Cerebellar nuclear complex (tissue), 1 donor: ENCODE measurements at places on chromosomes 16 and 17.

DNA sequence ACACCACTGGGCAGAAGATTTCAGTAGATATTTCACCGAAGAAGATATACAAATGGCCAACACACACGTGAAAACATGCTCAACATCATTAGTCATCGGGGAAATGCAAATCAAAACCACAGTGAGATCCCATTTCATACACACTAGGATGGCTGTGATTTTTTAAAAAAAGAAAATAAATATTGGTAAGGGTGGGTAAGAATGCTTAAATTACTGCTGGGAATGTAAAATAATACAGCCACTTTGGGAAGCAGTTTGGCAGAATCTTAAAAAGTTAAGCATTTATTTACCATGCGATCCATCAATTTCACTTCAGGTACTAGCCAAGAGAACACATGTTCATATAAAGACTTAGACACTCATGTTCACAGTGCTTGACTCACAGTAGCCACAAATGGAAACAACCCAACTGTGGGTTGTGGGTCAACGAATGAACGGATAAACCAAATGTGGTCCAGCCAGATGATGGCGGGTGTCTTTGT, 6.5 kb upstream of the C16orf74 start:
- DNase-seq, result no peak

- no peak for DNase-seq
Measured at GRCh38 chr16:89337965-89338364, 120.5 kb downstream of the ZNF778 start.

DNA sequence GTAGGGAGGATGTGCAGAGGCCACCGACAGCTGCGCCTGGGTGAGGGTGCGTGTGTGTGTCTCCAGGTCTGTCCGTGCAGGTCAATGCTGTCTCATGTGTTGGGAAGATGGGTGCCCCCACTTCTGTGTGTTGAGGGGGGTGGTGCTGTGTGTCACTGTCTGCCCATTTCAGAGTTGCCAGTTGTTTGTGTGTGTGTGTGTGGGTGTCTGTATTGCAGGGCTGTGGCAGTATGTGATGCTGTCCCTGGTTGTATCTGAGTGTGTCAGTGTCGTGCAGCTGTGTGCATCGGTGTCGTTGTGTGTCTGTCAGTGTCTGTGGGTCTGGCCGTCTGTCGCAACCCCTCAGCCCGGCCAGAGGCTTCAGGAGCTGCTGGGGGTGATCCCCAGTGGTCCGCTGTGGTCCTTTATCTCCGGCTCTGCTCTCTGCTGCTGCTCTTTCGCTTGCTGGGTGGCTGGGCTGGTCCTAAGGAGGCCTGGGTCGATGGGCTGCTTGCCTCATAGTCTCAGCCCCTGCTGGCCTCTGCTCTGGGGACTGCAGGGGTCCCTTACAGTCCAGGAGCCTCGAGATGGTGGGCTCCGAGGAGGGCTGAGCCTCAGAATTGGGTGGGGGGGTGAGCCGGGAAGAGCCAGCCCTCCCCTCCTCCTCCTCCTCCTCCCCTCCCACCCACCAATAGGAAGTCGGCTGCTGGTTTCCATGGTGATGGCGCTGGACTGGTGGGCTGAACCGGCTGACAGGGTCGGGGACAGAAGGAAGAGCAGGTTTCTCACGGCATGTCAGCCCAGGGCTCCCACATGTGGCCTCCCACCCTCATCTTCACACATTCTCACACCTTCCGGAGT, at the start of gene TSPOAP1:
TSS of gene TSPOAP1 (minus strand) at position 601 of the 840 bp plus-strand sequence. CDS start 875 bp downstream, outside the sequence.
- DNase-seq, result no peak

GRCh38 chr17:66691644-66692420, 143.1 kb upstream of the CACNG5 start:
- DNase-seq, result no peak

DNA sequence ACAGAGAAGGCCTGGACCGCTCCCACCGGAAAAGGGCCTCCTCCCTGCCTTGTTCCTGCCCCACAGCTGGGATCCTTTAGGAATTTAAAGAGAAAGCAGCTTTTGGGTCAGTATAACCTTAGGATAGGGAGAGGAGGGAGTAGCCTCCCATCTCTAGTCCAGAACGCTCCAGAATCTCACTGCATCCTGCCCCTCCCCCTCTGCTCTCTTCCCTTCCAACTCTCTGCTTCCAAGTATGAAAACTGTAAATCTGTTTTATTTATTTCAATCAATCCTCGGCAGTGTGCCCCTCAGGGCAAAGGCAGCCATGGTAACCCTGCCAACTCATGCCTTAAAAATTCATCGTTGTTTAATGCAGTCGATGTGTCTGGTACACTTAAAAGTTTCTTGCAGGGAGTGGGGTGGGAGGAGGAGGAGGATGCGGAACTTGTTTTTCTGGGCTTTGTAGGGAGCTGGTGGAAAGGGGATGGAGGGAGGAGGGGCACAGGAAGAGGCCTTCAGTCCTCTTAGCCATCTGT, 21.2 kb upstream of the MTSS2 start:
- DNase-seq, result no peak

DNA sequence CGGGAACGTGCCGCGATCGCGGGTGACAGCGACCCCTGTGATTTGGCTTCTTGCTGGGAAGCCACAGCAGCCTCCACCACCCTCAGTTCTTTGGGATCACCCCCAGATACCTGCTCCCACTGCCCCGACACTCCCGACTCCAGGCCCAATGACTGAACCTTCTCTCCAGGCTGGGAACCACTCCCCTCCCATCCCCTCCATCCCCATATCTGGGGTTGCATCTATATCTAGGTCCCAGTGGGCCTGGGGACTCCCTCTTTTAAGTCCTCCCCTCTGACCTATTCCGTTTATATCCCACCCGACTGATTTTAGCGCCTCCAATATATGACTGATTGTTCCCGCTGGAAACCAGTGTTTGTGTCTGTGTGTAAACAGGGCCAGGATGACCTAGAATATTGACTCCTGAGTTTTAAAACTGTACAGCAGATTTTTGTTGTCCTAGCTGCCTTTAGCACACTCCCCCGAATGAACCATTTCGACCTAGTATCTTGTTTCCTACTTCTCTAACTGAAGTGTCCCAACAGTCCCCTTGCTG, 667 bp downstream of the PSMD3 start:
- DNase-seq, result no peak

DNA sequence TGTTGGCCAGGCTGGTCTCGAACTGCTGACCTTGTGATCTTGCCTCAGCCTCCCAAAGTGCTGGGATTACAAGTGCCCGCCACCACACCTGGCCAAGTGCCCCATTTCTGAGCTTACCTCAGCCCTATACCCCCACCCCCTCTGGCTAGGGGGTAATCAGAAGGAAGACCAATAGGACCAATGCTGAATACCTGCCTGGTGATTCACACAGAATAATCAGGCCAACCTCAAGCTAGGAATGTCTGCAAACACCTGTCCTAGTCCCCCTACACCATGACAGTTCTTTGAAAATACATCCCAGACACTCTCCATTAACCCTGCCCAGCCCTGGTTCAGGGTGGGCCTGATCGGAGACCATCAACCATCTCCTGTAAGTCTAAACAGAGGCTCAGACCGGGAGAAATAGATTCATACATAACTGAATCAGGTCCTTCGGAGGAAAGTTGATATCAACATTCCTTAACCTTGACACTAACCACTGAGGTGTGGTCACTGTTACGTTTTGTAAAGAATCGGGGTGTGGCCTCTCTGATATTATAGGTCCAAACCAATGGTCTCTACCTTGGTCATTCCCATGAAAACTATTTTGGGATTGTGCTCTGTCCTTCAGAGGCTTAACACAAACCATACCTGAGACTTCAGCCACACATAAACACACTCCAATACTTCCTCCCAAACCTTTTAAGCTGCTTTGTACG, 130.8 kb downstream of the GAS7 start:
- DNase-seq, result no peak

DNA sequence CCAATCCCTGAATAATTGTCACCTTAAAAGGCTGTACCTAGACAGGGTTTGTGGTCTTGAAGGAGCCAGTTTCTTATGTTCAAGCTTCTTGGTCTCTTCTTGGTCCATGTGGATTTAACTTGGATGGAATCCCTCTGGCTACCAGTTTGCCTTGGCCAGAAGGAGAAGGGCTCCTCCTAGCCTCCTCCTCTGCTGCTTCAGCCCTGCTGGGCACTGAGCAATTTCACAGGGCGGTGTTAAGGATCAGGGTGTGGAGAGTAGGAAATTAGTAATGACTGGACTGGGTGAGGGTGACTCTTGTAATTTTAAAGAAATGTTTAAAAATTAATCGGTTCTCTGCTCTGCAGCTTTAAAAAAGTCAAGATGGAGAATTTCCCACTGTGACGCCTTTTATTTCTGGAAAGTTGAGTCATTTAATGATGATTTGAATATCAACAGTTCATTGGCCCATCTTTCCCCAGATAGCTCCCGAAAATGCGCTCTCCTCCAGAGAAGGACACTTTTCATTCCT, 96.4 kb downstream of the MSI2 start:
- DNase-seq, result no peak

- peak; percentile 53 for DNase-seq
Measured at GRCh38 chr16:48244080-48244862, at the start of gene LONP2. LONP2 (plus strand) TSS chr16:48244300; CDS start chr16:48244389, 89 bp downstream.

DNA sequence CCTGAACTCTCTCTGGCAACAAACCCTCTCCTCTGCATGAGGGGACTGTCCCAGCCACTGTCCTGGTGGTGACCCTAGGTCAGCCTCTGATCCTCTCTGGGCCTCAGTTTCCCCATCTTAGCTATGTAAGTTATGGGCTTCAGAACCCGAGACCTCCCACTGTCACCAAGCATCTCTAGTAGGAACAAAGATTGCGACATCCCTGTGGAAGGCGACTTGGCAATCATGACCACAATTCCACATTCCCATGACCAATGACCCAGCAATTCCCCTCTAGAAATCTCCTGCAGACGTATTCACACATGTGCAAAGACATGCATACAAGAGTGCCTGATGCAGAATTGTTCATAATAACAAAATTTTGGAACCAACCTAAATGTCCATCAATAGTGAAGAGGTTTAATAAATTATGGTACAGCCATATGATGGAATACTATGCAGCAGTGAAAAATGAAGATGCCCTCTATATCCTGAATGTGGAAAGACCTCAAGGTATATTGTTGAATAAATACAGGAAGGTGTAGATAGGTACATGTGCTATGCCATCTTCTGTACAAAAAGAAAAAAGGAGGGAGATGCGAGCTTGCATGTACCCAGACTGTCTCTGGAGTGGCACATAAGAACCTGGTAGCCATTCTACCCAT, 21.2 kb downstream of the CNGB1 start:
- DNase-seq, result no peak

DNA sequence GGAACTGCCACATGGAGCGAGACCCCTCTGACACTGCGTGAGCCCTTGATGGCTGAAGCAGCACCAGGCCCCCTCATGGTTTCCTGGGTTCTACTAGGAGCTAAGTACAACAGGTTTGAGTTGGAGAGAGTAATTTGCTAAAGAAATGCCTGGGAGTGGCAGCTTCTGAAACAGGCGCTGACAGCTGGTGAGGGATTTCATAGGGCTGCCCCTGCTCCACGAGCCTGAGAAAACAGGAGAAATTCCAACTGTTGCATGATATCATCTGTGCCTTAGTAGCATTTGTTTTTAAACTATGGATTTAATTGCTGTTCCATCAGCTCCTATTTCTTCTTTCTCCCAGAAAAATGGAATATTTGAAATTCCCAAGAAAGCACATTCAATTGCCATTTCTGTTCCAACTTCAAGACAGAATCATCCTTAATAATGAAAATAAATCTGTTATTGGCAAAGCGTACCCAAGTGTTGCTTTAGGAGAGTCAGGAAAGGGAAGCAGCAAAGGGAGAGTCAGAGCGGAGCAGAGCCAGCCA, 78.8 kb upstream of the ANKFN1 start:
- DNase-seq, result no peak

DNA sequence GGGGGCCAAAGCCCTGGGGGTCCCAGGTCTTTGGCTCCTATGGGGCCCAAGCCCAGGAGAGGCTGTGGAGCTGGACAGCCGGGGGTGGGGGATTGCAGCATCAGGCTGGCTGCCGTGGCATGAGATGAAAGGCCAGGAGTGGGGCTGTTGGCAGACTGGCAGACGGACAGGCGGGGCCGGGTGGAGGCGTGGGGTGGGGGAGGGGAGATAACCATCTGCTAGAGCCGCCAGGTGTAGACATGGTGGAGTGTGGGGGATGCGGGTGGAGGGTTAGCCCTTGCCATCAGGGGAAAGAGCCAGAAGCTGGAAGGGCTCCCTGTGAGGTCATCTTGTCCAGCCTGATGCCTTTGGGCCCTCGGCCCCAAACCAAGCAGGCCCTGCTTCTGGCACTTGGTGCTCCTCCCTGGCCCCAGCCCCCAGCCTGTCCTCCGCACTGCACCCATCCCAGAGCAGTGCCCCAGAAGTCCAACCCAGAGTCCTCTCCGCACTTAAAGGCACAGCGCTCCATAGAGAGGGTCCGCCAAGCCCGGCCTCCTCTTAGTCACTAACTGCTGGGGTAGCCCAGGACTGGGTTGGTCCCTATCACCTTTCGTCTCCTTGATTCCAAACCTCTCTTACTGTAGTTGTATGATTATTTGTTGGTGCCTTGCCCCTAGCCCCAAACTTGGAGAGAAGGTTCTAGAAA, 33.3 kb upstream of the DLX4 start:
- no peak for DNase-seq

DNA sequence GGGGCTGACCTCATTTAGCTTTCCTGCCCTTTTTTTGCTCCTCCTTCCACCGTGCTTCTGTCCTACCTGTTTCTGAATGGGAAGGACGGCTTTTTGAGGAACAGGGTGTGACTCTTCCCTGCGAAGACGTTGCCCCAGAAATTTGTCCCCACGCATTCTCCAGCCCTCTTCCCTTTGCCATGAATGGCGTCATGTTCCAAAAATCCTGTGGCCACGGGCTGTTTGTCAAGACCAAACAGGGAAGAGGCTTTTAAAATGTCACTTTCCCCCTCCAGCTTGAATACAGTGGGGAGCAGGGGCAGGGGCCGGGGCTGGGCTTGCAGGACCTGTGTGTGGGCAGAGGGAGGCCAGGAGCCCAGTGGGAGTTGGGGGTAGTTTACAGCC, 13.9 kb downstream of the MPRIP start:
- no peak for DNase-seq

GRCh38 chr17:7740481-7741001, 23.0 kb downstream of the DNAH2 start:
- DNase-seq, result no peak

DNA sequence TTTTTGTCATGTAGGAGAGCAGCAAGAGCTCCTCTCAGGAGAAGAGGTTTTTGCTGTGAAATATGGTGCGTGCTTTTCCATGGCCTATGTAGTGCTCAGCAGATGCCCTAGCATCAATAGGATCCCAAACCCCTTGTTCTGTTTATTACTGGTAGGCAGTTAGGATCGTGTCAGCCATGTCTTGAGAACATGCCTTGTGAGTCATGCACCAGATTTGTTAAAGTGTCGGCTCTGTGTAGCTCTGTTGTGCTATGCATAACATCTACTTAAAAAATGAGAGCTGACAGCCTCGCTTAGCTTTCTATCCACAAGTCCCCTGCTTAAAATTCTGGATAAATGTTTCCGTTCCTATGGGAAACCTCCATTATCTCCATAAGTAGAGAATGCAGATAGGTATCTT, 4.4 kb upstream of the EIF4A3 start:
- DNase-seq, result no peak
